Skeletal muscle cell (primary cell): ENCODE measurements at places on chromosomes 7 and 10.

DNA sequence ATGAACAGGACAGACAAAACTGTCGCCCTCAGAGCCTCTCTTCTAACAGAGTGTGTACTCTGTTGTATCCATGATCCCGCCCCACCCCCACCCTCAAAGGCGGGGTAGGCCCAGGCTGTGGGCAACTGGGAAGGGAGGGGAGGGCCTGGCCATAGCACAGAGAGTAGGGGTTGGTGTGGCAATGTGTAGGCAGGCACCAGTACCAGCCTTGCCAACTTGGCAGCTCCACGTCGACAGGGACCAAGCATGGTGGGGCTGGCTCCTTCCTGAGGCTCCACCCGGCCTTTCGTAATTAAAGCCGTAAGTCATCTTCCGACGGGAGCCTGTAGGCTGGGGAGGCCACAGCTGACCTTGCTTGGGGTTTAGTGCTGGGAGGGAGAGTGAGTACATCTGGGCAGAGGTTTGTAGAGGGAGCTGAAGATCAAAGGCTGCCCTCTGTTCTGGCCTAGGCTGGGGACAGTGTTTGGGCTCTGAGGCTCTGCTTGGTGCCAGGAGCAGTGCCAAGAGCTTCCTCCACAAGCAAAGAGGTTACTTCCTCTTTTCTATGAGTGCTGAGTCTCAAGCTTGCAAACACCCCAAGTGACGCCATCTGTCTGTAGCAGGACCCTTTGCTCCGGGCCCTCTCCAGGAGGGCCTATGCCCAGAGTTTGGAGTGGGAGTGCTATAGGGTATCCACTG is 121.6 kb downstream of the C10orf105 start:
- DNase-seq: no peak

- no peak for DNase-seq
Observed at GRCh38 chr7:20447021-20447650, 116.4 kb downstream of the ITGB8 start.

DNA sequence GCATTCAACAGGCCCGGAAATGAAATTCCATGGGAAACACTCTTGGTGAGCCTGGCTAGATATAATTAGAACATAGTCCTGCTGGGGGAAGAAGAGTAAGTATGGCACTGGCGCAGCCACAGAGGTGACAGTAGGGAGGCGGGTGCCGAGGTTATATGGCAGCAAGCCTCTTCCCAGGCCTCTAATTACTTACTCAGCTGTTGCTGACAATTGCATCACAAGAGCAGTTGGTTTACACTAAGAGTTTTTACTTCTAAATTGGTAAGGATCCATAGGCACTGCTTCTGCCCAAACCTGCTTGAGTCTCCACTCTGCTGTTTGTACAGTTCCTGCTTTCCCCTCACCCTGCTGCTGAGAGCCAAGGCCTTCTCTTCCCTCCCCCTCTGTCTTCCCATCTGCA is 93.3 kb upstream of the DUSP5 start:
- no peak for DNase-seq

DNA sequence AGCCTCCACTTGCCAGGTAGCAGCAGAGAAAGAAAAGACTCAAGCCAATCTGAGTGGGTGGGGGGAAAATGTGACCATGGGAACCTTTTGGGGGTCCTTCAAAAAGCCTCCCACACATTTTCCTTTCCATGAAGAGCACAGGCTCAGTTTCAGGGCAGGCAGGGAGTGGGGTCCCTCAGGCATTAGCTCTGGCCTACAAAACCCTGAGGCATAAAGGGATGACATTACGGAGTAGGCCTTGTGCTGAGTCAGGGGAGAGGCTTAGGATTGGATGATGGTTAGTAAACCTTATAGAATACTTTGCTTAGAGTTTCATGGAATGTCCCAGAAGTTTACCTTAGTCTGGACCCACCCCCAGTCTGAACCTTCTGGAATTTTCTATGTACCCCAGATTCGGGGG is 3.5 kb downstream of the DNAJC30 start:
- no peak for DNase-seq

GRCh38 chr7:136074843-136075242 is 97.7 kb upstream of the MTPN start:
- no peak for DNase-seq

- DNase-seq: no peak
Observed at GRCh38 chr10:70564901-70565351, 37.6 kb downstream of the PRF1 start.

- DNase-seq: no peak
Observed at GRCh38 chr7:77679608-77680007, 16.7 kb upstream of the RSBN1L start.

GRCh38 chr10:73828161-73828560 is 16.8 kb upstream of the NDST2 start:
- no peak for DNase-seq

DNA sequence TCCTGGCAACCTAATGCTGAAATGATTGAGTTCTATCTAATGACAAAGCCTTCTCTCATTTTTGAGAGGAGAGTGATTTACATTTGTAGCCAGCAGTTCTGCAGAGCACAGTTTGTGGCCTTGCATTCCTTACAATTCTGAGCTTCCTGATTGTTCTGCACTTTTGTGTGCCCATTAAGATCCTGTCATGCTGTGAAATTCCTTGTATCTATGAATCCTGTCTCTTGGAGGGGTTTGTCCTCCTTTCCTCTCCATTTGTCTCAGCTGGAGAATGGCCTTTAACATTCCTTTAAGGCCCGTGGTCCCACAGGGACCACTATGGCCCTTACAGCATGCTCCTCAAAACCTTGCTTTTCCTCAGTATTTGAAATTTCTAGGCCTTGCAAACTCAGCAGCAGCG is 10.4 kb downstream of the KLHL7 start:
- no peak for DNase-seq
